ENCODE measurements at places on chromosomes 7 and 10.

- DNase-seq: no peak
Observed at GRCh38 chr7:30764030-30764975, 6.9 kb upstream of the MINDY4 start.

DNA sequence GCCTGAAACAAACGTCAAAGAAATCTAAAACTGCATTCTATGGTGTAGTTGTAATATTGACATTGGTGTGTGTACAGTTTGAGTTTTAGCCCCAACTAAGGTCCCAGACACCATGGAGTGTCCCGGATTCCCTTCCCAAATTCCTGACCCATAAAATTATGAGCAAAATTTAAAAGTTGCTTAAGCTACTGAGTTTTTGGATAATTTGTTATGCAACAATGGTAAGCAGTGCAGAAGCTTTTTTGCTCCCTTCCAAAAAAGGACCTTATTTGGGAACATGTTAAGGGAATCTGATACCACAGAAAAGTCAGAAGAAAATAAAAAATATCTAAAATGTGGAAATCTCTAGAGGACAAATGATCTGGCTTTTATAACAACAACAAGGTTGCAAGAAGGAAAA lies 63.3 kb upstream of the KMT2E start:
- no peak for DNase-seq

DNA sequence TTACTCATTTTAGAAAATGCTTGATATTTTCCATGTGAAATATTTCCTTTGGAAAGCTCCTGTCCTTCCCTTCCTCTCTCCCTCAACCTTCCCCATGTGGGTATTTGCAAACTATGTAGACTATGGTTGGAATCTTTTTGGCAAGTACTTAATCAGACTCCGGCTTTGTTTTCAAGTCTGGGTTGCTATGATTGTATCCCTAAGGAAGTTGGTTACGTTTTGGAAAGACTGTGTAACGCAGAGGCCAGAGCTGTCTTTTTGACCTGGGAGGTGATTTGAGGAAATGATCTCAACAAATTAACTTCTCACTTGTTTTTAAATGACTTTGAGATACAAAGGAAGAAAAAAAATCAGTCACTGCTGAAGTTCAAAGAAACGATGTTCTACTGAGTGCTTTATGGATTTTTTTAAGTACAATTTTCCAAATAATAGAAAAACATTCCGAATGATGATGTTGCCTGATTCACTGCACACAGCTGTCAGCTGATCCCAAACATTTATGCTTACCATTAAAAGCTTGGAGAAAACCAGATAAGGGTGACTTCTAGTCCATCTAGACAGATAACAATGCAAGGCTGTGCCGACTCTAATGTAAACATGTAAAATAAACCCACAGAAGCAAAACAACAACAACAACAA lies 145.5 kb upstream of the CELF2 start:
- no peak for DNase-seq

GRCh38 chr10:84588971-84589370 lies 260.6 kb downstream of the CCSER2 start:
- no peak for DNase-seq

- no peak for DNase-seq
Observed at GRCh38 chr10:70622981-70623844, 20.7 kb upstream of the PRF1 start.

DNA sequence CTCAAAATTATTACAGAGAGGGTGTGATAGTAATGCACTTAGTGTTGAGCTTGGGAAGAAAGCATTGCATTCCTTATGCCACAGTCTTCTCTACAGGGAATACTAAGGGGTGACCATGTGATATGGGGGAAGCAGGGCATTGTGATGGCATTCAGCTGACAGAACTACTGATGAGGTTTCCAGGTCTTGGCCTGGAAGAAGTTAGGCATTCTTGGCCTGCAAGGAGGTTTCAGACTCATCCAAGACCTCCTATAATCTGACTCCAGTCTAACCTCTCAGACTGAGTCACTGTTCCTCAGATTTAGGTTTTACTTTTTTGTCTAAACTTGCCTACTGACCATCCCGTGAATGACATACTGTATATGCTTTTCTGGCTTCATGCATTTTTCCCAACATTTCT lies 7.9 kb downstream of the STMP1 start:
- DNase-seq: no peak

GRCh38 chr10:24465891-24466818 lies 257.2 kb downstream of the KIAA1217 start:
- DNase-seq: no peak

DNA sequence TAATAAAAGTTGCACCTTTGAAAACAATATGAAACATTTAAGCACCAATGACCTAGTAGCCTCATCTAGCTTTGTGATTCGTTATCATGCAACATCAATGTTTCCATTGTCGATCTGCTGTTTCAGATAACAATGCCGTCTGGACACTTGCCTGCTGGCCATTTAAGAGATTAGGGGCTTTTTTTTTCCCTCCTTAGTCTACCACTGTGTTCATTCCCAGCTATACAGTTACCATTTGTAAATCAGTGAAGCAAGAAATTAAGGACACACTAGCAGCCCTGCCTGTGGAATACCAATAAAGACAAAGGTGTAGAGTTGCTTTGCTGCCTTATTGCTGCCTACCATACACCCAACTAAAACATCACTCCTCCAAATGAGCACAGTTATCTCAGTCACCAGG lies 37.6 kb upstream of the MYO3A start:
- DNase-seq: no peak

DNA sequence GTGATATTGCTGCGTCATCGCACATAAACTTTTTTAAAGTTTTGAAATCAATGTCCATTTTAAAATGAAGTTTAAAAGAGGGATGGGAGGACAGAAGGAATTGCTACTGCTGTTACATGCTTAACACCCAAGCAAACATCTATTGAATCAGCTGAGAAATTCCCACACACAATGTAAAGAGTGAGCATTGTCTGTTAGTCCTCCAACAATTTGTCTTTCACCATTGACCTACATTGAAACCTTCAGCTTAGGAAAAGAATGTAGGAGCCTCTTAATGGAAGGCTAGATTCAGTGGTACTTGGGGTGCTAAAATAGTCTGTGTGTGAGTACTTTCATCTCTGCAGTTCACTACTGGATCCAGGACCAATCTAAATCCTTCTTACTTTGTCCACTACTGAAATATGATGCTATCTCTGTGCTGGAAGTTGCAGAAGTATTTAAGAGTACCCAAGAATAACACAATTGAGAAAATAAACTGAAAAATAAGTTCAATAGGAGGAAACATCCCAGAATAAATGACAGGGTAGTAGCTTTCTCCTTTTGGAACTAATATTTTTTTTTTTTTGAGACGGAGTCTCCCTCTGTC lies 23.8 kb upstream of the FBXW4 start:
- DNase-seq: no peak

DNA sequence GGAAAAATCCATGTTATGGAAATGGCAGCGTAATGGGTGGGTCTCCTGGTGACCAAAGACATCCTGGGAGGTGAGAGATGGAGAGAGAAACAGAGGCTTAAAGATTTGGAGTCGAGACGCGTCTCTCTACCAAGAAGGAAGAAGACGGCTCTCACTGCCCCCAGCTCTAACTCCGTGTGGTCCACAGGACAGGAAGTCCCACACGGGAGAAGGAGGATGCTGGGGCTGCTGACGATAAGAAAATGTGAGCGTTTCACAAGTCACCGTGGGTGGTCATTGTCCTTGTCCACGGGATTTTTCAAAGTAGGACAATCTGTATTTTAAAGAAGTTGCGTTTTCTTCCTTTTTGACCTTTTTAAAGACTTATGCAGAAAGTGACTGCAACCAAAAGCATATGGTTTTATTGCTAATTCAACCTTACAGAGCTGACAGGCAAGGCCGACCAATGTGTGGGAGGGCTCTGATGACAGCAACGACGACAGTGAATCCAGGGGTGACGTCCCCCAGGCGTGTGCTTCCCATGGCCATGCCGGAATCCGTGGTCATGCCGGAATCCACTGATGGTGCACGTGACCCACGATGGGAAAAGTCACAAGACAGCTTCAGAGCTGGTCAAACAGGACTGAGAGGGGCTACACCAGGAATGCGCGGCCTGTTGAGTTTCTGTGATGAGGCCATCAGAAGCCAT lies 341.2 kb downstream of the PTPRN2 start:
- no peak for DNase-seq

DNA sequence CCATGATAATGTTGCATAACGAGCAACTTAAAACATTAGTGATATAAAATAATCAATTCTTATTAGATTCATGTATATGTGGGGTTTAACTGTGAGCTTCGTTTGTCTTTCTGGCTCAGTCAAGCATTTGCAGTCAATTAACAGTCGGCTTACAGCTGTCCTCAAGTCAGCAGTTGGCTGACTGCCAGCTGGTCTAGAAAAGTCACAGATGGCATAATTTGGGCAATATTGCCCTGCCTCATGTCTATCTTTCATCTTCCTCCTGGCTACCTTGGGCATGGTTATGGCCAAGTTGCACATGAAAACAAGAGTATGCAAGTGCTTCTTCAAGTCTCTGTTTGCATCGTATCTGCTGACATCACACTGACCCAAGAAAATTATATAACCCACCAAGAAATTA lies 186.1 kb upstream of the ZWINT start:
- DNase-seq: no peak

GRCh38 chr10:33277135-33277536 lies 57.3 kb downstream of the NRP1 start:
- DNase-seq: no peak

DNA sequence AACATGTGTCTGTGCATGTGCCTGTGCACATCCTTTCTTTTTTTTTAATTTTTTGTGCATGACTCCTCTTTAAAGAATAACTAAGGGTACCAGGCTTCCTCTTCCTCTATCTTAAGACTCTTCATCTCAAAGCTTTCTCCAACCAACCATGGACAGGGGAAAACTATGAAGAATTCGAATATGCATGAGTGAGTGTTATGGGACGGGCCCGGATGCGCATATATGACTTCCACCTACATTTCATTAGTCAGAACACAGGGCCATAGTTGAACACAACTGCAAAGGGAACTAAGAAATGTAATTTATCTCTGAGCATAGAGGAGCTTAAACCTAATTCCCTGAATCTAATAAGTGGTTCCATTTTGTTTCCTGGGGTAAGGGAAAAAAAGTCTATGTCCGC lies 270.3 kb upstream of the SORCS1 start:
- no peak for DNase-seq

DNA sequence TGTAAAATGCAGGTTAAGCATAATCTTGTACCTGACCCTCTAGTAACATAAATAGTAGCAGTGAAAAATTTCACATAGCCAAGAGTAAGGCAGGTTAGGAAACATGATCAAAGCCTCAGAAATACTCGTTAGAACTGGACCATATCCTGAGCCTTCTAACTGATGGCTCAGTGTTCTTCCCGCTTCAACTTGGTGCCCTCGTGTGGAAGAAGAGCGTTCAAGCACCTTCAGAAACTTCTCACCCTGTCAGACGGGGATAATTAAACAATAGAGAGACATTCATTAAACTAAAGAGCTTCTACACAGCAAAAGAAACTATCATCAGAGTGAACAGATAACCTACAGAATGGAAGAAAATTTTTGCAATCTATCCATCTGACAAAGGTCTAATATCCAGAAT lies 124.5 kb downstream of the MYOF start:
- no peak for DNase-seq

DNA sequence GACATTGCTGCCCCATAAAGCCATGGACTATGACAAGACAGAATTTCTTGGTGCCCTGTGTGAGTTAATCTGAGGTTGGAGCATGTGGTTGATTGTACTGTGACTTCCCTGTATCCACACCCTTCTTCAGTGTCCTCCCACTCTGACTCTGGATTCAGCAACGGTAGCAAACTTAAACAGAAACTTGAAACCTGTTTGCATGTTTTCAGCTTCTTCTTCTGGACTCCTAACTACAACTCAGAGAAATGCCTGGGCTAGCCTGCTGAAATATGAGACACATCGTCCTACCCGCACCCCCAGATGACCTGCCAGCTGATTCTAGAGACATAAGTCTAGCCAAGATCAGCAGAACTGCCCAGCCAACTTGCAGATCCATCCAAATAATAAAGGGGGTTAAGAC lies 78.4 kb downstream of the IPMK start:
- no peak for DNase-seq

GRCh38 chr10:15069230-15069629 lies 19.3 kb downstream of the ACBD7 start:
- no peak for DNase-seq

- no peak for DNase-seq
Observed at GRCh38 chr10:34495938-34496337, 319.2 kb downstream of the PARD3 start.

DNA sequence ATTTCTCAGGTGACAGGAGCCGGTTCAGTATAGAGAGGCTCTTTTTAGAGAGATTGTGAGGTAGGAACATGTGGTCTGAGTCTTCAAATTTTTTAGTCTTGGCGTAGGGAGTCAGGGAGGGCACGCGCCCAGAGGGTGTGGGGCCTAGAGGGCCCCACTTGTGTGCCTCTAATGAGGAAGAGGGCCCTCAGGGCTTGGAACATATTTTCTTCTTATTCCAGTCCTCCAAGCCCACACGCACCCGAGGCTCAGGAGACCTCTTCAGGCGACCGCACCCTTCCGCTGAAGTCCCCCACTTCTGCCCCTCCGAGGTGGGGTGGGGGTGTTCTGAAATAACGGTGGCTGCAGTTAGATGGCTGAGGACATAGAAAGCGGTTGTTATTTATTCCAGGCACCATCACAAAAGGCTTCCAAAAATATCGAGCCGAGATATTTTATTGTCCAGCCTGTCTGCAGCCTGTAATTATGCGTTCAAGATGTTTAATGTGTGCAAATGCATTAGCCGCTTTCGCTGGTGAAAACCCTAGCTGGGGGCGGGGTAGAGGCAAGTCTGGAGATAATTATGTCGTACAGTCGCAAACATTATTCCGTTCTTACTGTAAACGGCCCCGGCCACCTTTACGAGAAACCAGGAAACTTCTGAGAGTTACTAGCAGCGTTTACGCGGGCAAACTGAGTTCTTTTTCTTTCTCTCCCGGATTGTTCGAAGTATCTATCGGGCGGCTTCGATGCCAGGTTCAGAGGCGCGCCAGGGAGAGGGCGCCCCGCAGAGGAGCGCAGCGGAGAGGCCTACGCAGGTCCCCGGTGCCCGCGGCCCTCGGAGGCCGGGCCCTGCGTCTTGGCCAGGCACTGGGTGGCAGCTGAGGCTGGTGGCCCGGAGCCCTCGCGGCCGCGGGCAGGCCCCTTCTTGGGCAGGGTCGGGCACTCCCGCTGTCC lies 12.9 kb upstream of the HOXA13 start:
- no peak for DNase-seq

- DNase-seq: peak; percentile 21
Observed at GRCh38 chr10:105950410-105950809, 1214.1 kb downstream of the SORCS1 start.

DNA sequence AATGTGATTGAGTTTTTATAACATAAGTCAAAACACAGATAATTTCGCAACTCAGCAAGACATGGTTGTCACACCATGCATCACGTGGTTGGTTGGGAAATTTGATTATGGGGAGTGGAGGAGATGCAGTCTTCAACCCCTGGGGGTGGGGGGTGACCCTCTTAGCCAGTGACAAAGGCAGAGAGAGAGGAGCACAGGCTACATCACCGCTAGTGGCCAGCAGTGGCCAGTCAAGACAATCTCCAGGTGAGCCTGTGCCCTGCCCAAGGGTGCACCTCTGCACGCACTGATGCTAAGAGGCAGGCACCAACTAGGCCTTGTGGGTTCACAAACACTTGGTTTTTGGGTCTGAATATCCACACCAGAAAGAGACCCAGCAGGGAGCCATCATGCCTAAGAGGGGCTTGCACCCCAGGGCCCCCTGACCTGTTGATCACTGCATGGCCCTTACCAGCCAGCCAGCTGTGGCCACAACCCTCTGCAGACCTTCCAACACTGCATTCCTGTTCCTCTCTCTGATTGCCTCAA lies 244.4 kb downstream of the FANK1 start:
- no peak for DNase-seq
